NCI-H1436 treated with DMSO at 0.1 percent for 48 hours (cell line): ENCODE measurements at places on chromosomes 12 and 14.

DNA sequence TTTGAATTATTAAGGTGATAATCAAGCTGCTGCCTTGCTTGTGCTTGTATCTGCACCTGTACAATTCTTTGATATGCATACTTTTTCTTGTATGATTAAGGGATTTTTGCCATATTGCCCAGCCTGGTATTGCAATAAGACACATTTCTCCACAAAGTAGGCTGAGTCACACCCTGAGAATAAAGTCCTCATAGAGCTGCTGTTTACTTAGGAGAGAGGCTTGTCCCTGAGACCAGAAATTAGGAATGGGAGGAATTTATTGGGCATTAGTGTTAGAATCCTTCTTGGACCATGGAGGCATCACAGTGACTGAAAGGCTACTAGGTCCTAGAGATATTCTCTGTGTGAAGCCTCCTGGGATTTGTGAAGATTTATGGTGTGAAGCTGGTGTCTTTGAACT, 506.8 kb upstream of the FBXO33 start:
- DNase-seq = no peak

DNA sequence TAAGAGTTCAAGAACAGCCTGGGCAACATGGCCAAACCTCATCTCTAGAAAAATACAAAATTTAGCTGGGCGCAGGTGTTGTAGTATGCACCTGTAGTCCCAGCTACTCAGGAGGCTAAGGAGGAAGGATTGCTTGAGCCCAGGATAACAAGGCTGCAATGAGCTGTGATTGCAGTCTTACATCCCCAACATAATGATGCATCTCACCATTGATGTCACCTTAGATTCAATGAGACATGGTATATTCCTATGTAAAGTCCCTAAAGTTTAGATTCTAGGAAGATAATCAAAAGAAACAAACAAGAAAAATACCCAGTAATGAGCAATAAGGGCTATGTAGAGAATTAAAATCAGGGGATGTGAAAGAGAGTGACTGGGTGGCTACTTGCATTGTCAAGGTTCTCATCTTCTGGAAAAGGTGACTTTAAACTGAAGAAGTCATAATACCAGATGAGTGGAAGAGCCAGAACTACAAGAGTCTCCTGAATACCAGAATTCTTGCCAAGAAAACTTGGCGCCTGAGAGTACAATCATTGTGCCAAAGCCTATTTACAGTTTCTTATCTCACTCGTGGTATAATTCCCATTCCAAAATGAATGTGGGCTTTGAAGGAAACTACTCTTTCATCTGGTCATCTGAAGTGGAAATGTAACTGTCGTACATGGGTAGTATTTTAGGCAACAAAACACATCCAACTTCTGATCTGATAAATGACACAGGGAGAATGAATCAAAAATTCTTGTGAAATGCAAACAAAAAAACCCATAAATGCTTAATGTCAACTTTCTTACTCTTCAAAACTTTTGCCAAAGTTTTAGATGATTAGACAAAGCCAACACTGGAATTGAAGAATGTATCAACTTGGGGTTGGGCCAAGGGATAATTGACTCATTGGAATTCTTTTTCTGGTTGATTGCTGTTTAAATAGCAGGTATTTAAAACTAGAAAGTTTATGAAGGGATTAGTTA, 81.1 kb upstream of the ST8SIA1 start:
- DNase-seq = no peak

DNA sequence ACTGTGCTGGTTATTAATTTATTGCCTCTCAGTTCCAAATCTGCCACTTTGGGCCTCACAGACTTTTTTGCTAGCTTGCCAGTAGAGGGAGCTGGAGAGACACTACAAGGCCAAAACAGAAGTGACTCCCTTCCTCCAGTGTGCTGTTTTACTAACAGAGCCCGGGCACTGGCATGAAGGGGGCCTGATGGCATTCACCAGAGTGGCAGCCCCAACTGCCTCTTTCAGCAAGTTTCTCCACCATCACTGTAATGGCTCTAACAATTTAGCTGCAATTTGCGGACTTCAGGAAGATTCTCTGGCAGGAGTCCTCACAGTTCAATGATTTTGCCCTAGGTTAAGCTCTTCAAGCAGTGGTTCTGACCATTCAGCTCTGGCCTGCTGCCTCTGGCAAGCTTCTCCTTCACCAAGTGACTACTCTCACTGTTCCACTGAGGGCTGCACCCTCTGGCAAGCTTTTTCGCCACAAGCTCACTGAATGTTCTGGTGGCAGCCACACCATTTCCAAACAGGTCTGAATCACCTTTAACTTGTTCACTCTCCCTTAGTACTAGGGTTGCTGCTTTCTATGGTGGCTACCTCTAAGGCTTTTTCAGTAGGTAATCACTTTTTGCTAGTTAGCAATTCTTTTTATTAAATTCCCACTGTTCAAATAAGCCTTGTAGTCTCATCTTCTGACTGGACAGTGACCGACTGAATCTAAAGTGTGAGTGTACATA, 104.9 kb downstream of the ZC3H14 start:
- DNase-seq = peak; percentile 31

DNA sequence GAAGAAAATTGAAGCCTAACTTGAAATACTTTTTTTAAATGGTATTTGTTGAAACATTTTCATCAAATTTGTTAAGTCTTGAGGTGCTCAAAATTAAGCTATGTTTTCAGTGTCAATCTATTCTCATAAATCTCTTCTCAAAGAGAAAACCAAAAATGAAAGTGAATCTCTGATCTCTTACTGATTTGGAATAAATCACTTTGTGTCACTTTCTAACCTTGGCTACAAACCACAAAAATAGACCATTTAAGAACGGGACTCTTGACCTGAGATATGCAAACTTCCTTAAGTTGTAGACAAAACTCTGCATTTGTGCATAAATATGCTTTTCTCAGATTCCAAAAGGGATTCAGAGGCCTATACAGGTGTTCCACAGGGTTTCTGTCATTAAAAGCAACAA, 192.9 kb downstream of the SEC23A start:
- no peak for DNase-seq

GRCh38 chr12:47722136-47722834, 3.0 kb downstream of the ENDOU start:
- no peak for DNase-seq

DNA sequence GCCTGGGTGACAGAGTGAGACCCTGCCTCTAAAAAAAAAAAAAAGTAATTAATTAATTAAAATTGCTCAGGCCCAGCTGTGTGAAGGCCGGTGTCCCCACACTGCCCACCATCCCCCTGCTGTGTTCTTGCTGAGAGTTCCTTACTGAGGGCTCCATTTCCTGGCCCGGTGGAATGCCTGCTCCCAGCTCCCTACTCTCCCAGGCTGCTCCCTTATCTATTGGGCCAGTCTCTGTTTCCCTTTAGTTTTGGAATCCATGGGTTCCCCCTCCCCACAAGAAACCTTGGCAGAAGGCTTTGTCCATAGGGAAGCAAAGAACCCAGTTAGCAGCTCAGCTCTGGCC, 19.0 kb downstream of the MLXIP start:
- DNase-seq = no peak

- no peak for DNase-seq
Measured at GRCh38 chr12:40992158-40992557, 196.0 kb upstream of the PDZRN4 start.

- no peak for DNase-seq
Measured at GRCh38 chr14:50599700-50600444, 39.9 kb downstream of the ATL1 start.

GRCh38 chr12:57993030-57993429, 51.7 kb downstream of the ATP23 start:
- DNase-seq = no peak

GRCh38 chr12:54300732-54301427, at the start of gene NFE2:
Gene NFE2, minus strand, starts transcription at chr12:54301015. Its CDS starts 5,767 bp downstream, at chr12:54295248.
- DNase-seq = peak; percentile 18

DNA sequence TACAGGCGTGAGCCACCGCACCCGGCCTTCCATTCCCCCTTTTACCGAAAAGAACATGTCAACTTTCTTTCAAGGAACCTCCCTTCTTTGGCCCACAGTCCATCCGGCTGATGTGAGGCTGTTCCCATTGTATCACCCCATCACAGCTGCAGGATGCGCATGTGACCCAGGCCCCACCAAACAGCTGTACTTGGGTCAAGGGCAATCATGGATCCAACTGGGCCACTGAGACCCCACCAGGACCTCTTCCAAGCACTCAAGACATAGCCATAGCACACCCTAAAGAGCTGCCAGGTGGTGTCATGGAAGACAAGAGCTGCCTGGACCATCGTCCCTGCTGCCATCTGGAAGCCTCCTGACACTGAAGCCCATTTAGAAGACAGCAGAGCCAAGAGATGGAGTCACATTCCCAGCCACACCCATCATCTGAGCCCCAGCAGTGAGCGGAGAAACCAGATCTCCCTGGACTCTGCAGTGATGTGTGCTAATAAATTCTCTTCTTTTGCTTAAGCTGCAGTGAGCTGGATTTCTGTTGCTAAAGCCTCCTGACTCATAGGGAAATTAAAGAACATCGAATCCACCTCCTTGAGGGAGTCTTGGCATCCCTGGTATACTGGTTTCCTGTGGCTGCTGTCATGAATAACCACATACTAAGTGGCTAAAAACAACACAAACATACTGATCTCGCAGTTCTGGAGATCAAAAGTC, 105.6 kb downstream of the KSR2 start:
- DNase-seq = no peak
